ENCODE measurements at places on chromosomes 6 and 20.

GRCh38 chr6:169559592-169559991, 142.2 kb downstream of the WDR27 start:
- DNase-seq, result no peak

DNA sequence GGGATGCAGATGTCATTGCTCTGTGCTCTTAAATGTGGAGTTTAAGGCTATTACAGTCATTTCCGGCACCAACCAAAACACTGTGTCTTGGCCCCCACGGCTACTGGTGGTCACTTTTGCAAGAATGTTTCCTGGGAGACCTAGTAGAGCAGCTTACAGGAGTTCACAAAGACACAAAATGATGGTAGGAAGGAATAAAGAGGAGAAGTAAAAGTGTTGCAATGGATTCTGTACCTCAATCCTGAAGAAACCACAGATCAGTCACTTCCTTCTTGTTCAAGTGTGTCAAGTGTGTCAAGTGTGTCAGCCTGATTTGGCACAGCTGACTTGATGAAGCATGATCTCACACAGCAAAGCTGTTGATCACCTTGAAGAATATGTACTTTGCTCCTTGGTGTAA, 344.0 kb downstream of the PLCB1 start:
- no peak for DNase-seq

DNA sequence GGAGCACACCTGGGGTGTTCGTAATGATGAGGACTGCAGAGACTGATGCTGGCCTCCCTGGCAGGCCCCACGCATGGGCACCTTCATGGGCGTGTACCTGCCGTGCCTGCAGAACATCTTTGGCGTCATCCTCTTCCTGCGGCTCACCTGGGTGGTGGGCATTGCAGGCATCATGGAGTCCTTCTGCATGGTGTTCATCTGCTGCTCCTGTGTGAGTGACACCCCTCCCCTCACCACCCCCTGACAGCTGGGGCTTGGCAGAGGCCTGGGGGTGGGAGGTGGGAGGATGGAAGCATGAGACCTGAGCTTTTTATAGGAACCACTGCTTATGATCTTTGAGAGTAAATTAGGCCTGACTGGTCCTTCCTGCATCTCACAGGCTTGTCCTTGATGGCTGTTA, 6.7 kb downstream of the SLC12A5 start:
- DNase-seq, result no peak

DNA sequence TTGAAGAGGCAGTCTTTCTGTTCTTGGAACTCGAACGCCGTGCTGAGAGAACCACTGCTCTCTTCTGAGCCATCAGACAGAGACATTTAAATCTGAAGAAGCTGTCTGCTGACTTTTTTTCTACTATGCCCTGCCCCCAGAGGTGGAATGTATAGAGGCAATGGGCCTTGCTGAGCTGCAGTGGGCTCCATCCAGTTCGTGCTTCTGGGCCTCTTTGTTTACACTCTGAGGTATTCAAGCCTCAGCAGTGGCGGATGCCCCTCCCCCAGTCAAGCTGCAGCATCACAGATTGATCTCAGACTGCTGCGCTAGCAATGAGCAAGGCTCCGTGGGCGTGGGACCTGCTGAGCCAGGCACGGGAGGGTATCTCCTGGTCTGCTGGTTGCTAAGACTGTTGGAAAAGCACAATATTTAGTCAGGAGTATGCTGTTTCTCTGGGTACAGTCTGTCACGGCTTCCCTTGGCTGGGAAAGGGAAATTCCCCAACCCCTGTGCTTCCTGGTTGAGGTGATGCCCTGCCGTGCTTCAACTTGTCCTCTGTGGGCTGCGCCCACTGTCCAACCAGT, 526.8 kb downstream of the CD109 start:
- DNase-seq, result no peak

GRCh38 chr20:59402681-59403080, 102.3 kb downstream of the EDN3 start:
- no peak for DNase-seq
